ENCODE measurements at places on chromosomes 7 and 10.

- no peak for DNase-seq
These were observed 78.0 kb downstream of the MKI67 start for GRCh38 chr10:128047991-128048818.

DNA sequence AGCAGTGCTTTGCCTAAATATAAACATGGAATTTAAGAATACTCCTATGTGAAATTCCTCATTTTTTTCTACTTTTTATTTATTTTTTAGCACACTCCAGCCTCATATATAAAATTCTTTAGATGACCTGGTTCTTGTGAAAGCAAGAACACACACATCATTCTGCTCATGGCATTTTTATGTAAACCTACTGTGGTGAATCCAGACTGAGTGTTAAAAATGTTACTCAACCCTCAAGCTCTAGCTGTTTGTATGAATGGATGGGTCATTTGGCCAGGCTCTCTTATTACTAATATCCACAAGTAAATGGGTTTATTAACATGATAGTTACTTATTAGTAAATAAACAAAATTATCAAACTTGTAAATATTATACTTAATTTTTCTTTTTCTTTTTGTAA lies 551.7 kb upstream of the LRRN3 start:
- no peak for DNase-seq

DNA sequence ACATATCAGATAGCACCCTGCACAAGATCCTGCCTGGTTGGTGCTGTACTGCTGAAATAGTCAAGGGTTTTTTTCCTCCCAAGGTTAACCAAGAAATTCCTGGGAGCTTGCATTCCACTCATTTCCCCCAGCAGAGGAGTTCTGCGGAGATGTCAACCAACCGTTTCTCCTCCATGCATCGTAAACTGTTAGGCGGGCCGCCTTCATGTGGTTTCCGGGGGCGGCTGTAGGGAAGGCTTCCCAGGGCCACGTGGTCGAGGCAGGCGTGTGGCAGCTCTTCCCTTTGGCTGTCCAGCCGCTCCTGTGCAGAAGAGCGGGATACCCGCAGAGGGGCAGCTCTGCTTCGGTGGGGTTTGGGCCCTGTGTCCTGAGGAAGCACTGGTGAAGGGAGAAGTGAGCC lies 113.7 kb downstream of the RGS10 start:
- DNase-seq, result no peak

DNA sequence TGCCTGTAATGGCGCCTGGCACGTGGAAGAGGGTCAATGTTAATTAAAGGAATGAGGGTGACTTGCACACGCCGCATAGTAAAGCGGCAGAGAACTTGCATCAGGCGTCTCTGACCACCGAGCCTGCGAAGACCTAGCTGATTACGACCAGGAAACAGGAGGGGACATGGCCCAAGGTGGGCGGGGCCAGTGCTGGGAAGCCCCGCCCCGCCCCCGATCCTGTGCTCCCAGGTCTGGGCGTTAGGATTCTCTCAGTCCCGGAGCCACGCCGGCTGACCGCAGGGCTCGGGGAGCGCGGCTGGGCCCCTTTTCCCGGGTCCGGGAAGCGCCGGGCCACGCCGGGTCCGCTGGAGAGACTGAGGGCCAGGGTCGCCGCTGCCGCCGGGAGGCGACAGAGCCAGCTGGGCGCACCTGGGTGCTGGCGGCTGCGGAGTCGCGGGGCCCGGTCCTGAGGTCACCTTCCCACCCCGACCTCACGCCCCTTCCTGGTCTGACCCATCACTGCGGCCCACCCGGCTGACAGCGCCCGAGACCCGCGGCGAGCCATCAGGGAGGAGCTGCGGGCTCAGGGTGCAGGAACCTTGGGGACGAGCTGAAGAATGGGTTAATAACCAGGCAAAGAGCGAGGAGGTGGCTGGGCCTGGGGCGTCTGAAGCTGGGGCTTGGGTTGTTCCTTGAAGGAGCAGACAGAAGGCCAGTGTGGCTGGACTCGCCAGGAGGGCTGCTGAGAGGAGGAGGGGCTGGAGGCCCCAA lies 23.0 kb upstream of the GRID1 start:
- DNase-seq, result no peak

- DNase-seq, result no peak
These were observed 2.0 kb downstream of the CPA2 start for GRCh38 chr7:130268463-130269317.

DNA sequence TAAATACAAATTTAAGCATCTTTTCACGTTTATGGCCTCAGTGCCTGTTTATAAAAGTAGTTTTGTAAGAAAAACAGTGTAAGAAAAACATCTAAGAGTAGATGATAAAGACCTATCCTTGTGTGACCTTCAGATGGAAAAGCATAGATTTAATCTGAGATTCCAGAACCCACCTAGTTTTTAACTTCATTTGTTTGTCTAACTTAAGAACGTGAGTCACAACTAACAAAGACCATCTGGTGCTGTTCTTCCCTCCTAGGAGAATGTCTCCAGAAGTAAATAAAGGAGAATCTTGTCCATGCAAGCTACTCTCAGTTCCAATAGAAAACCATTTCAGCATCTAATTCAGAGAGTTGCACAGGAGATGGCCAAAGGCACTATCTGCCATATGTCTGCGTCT lies 265.4 kb upstream of the C7orf33 start:
- DNase-seq, result no peak

DNA sequence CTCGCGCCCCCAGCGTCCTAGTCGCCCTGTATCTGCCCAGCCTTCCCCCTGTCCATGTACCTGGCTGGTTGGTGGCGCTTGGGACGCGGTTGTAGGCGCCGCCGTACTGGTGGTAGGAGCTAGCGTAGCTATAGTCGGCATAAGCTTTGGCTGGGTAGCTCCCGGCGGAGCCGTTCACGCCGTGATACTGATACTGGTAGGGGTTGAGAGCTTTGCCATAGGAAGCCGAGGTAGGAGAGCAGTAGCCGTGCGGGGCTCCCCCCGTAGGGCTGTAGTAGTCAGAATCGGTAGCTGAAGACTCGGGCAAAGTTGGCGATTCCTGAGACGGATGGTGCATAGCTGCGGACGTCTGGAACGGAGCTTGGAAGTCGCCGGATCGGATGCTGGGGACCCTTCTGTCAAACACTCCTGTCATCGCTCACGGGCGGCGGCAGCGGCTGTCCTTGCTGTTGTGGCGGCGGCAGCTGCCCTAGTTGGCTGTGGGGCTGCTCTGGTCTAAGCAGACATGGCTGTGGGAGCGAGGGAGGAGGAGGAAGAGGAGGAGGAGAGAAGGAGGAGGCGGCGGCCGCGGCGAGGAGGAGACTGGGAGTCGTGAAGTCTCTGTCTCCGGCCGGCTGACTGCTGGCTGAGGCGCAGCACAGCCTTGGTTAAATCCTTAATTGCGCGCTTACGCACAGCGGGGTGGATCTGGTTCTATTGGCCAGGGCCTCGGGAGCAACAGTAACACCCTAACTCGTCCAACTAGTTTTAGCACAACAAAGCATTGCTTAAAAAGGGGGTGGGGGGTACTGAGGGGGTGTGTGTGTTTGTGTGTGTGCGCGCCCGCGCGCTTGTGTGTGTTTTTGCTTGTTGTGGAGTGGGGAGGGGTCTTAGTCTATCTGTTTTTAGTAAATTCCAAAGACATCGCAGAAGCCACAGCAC lies at the start of gene DLX5:
DLX5 (minus strand) TSS at position 623 of the 921 bp plus-strand sequence; CDS start at position 415, 208 bp downstream.
- no peak for DNase-seq

DNA sequence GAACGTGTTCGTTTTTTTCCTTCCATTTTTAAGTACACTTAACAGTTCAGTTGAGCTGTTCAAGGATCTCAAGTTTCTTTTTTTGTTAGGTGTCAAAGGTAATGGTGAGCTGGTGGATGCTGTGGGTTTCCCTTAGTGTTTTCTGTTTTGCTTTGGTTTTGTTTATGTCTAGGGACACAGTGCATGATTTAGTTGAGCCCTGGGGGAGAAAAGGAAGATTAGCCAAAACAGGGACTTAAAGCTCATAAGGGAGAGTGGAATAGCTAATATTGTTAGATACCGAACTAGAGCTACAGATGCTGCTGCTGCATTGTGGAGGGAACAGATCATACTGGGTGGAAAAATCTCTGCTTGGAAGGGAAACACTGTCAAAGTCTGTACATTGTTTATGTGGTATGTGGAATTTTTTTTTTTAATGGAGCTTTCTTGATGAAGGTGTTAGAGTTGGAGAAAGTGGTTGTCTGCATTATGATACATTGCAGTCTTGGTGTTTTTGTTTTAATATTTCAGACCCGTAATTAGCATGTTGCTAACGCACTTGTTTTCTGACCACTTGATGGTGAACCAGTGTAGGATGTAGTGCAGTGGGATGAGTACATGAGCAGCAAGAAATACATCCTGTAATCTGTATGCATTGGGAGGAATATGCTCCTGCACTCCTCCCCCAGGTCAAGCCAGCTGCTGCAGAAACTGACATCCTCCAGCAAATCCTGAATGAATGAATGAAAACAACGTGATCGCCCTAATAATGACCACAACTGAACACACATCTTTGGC lies 2.1 kb downstream of the GLCCI1 start:
- no peak for DNase-seq

GRCh38 chr7:41245916-41246315 lies 457.0 kb downstream of the INHBA start:
- no peak for DNase-seq

DNA sequence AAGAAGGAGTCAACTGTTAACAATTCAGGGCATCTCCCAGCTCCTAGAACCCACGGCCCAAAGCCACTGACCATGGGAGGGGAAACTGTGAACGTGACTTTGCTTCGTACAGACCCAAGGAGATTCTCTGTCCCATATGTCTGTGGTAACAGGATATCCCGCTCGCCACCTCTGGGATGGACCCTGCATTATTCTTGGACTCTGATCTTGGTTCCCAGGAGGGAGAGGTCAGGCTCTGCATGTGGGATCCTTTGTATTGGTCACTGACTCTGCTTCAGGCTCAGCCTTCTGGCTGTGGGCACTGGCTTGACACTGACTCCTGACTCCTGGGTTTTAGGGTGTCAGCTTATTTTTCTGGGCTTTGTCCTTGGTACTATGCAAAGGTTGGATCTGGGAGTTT lies 13.5 kb upstream of the MBL2 start:
- no peak for DNase-seq

- no peak for DNase-seq
These were observed 13.1 kb upstream of the SERPINE1 start for GRCh38 chr7:101113836-101114235.

DNA sequence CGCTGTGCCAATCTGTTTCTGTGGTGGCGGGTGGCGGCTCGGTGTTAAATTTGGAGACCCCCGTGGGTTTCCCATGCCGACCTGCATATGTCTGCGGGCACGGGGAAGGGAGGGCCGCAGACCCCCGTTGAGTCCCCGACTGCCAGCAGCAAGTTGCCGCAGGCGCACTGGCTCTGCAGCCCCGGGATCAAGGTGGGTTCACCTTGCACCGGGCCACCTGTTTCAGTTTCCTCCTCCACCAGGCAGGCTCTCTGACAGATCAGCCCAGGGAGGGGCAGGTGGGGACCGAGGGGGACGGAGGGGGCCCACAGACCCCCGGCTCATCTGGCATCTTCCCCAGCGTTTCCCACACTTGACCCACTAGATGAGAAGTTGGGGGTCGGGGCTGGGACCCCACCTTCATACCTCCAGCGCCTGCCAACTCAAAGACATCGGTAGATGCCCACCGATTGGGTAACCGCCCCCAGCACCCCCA lies 95.9 kb downstream of the CUX1 start:
- no peak for DNase-seq

DNA sequence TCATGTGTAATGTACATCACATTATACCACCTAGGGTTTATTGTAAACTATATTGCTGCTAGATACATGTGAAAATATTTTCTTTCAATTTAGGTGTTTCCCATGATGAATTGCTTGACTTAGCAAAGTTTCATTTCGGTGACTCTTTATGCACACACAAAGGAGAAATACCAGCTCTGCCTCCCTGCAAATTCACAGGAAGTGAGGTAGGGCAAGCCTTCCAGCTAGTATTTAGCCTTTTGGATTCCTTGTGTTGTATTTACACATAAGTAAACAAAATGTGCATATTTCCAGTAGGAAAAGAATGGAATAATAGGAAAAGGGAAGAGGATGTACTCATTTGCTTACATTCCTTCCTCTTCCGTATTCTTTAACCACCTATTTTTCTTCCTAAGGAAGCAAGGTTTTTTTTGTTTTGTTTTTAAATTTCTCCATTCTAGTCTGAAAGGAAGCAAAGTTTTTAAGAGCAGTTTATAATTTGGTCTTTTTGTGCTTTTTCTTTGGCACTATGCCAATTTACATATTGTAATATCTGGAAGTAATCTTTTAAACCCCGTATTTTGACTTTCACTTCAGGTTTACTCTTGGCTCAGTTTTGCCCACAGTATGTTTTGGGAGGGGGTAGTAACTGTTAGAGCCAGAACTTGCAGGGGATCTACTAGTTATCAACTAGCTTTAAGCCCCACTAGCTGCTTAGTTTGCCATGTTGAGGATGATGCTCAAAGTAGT lies 10.4 kb downstream of the PMPCB start:
- DNase-seq, result no peak

DNA sequence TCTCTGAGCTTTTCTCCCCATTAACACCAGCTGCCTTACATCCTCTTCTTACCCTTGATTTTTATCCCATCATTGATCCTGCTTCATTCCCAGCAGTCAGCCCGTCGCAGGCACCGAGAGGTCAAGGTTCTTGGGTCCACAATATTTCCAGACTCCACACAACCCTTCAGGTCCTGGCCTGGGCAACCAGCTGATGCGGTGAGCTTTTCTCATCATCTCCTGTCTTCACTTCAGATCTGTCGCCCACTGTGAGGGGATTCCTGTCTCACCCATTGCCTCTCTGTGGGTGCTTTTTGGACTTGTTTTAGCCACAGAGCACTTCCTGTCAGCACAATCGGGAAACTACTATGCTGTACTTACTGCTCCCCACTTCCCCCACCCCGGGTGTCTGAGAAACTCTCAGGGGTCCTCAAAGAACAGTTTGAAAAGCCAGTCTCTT lies 8.4 kb upstream of the PVRIG start:
- no peak for DNase-seq

DNA sequence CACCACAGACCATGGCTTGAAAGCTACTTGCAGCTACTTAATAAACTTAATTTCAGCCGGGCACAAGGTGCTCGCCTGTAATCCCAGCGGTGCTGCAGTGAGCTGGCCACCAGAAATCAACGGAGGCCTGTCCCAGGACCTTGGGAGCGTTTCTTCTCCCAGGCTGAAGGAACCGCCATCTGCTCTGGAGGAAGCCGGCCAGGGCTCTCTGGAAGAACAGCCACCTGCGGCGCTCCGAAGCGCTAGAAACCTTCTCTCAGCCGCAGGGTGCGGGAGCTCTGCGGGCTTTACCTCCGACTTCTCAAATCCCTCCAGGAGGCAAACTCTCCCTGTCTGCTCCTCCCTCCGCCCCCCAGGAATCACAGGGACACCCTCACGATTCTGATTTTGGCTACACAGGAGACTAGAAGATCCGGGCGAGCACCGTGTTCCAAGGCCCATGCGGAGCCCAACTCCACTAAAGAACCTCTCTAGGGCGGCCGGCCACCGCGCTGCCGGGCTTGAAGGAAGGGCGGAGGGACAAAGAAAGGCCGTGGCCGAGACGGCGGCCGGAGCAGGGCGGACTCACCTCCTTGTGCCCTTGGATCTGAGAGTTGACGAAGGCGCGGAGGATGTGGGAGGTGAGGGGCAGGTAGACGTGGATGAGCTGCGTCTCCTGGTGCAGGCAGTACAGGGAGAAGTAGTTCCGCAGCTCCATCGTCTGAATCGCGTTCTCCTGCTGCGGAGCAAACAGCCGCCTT lies 14.4 kb downstream of the NUDT1 start:
- DNase-seq, result no peak

All from T-helper 9 cell (primary cell).